Fibroblast of lung (primary cell): ENCODE measurements at places on chromosomes 1 and 21.

DNA sequence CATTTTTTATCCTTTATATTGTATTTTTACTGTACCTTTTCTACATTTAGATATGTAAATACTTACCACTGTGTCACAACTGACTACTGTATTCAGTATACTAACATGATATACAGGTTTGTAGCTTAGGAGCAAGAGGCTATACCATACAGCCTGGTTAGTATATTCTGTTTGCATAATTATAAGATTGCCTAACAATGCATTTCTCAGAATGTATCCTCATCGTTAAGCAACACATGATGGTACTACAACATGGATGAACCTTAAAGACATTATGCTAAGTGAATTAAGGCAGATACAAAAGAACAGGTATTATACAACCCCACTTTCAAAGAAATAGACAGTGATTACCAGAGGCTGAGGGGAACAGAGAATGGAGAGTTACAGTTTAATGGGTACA, 62.7 kb downstream of the RUSC1 start:
- no peak overlapping the region for H3K27ac ChIP-seq
- H3K4me3 ChIP-seq: no peak overlapping the region
- no peaks in the 10 kb centered on the region for H3K36me3 ChIP-seq
- no peak for DNase-seq
- H3K4me1 ChIP-seq: peaks cover 3% of the 10 kb centered on the region
- H3K27me3 ChIP-seq: no peaks in the 10 kb centered on the region

- H3K27ac ChIP-seq: no peak overlapping the region
- peaks cover 8% of the 10 kb centered on the region for H3K4me1 ChIP-seq
- H3K27me3 ChIP-seq: no peaks in the 10 kb centered on the region
- no peaks in the 10 kb centered on the region for H3K36me3 ChIP-seq
Observed at GRCh38 chr1:22057861-22058260, 5.4 kb downstream of the CDC42 start.

GRCh38 chr1:181222972-181223505, 134.5 kb downstream of the IER5 start:
- H3K36me3 ChIP-seq: no peaks in the 10 kb centered on the region
- H3K27me3 ChIP-seq: no peaks in the 10 kb centered on the region
- no peak overlapping the region for H3K27ac ChIP-seq
- no peaks in the 10 kb centered on the region for H3K4me1 ChIP-seq

DNA sequence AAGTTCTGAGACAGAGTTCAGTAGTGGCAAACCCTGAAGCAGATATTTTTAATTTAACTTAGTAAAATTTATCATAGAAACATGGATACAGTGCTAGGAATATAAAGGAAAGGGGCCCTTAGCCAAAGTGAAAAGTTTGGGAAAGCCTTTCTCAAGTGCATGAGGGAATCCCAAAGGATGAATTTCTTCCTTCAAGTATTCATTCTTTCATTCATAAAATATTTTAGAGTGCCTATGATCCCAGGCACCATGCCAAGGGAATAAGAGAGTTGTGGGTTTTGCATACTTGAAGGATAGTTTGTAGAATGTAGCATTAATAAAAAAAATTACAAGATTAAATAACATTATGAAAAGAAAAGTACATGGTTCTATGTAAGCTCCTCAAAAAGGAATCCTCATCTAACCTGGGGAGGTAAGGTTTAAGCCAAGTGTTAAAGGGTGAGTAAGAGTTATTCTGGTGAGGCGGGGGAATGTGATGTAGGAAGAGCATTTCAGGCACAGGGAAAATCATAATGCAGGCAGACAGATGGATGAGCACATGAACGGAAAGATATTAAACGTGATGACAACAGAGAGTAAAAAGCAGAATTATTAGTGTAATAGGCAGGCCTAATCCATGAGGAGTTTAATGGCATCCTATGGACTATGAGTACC, 40.4 kb upstream of the NTNG1 start:
- no peak for DNase-seq
- no peak overlapping the region for H3K27ac ChIP-seq
- H3K4me3 ChIP-seq: no peak overlapping the region
- no peaks in the 10 kb centered on the region for H3K27me3 ChIP-seq
- no peaks in the 10 kb centered on the region for H3K36me3 ChIP-seq

DNA sequence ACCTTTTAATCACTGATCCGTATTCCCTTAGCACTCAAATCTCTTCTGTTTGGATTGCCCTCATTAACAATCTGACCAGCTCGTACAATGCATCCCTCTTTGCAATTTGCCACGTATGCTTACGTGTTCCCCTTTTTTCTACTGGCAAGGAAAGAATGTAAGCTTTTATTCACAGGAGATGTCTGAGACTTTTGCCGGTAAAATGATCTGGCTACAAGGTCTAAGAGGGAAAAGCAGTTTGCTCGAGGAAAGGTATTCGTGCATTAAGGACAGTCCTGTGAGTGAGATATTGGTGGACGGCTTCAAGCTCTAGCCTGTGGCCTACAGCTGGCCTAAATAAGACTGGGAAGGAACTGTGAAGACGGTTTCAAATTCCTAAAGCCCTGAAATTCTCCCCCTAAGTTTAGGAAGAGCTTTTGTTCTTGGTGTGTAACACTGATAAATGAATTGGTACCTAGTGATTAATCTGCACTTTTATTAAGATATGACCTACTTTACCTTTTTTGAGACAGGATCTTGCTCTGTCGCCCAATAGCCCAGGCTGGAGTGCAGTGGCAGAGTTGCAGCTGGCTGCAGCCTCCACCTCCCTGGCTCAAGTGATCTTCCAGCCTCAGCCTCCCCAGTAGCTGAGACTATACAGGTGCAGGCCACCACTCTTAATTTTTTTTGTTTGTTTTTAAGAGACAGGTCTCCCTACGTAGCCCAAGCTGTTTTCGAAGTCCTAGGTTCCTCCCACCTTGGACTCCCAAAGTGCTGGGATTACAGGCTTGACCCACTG, 895 bp upstream of the UBR4 start:
- H3K27me3 ChIP-seq: no peaks in the 10 kb centered on the region
- DNase-seq: peak; percentile 24
- H3K4me1 ChIP-seq: peaks cover 7% of the 10 kb centered on the region
- H3K27ac ChIP-seq: peak overlapping the region; percentile 98
- peak overlapping the region; percentile 88 for H3K4me3 ChIP-seq

GRCh38 chr1:232548691-232549090, 81.2 kb downstream of the SIPA1L2 start:
- H3K36me3 ChIP-seq: no peaks in the 10 kb centered on the region
- no peak for DNase-seq
- no peaks in the 10 kb centered on the region for H3K4me1 ChIP-seq

GRCh38 chr1:48047116-48047515, 49.9 kb upstream of the TRABD2B start:
- no peak overlapping the region for H3K4me3 ChIP-seq
- no peaks in the 10 kb centered on the region for H3K4me1 ChIP-seq
- H3K27me3 ChIP-seq: no peaks in the 10 kb centered on the region
- no peak overlapping the region for H3K27ac ChIP-seq
- H3K36me3 ChIP-seq: no peaks in the 10 kb centered on the region

DNA sequence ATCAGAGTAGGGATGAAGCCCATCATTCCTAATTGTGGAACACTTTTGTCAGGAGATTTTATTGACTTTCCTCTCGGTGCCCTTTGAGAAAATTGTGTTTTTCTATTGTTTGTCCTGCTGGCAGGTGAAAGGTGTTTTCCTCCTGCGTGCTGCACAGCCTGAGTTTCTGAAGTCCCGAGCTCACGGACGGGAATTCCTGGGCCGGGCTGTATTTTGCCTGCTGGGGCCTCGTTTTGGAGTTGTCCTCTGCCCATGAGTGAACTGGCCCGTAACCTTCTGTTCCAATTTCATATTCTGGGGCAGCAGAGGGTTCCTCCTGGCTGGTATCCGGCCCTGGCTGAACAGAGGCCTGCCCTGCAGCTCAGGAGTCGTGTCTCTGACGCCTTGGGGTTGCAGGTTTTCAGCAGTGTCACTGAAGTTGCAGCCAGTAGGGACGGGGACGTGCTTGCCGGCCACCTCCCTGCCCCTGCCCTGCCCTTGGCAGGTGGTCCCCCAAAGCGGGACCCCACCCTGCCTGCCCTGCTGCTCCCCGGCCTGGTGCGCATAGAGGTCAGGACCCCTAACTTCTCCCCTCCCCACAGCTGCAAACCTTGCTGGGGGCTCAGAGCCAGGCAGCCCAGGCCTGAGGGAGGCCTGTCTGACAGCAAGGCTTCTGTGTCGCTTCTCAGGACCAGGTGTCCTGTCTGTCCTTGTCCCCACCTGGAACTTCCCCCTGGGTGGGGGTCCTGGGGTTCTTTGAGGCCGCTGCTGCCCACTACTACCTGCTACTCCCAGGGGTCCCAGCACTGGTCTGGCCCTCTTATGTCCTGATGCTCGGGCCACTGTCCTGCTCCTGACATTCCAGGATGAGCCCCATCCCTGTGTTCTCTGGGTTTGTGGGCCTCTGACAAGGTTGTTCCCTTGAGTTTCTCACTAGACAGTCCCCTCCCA, 49.0 kb downstream of the SLX9 start:
- peaks cover 16% of the 10 kb centered on the region for H3K4me1 ChIP-seq
- H3K27me3 ChIP-seq: peaks cover 9% of the 10 kb centered on the region
- no peaks in the 10 kb centered on the region for H3K36me3 ChIP-seq

GRCh38 chr1:1927751-1928150, 8.7 kb upstream of the TMEM52 start:
- no peak overlapping the region for H3K27ac ChIP-seq
- no peaks in the 10 kb centered on the region for H3K36me3 ChIP-seq
- no peak for DNase-seq
- no peak overlapping the region for H3K4me3 ChIP-seq
- no peaks in the 10 kb centered on the region for H3K27me3 ChIP-seq
- H3K4me1 ChIP-seq: no peaks in the 10 kb centered on the region

- H3K27me3 ChIP-seq: peaks cover 90% of the 10 kb centered on the region
- H3K27ac ChIP-seq: no peak overlapping the region
- no peaks in the 10 kb centered on the region for H3K36me3 ChIP-seq
- no peak overlapping the region for H3K4me3 ChIP-seq
- no peaks in the 10 kb centered on the region for H3K4me1 ChIP-seq
Observed at GRCh38 chr1:200036619-200037270, 9.2 kb downstream of the NR5A2 start.

GRCh38 chr1:2391931-2392509, 379 bp downstream of the RER1 start:
- DNase-seq: no peak
- peak overlapping the region; percentile 86 for H3K27ac ChIP-seq
- H3K36me3 ChIP-seq: peaks cover 15% of the 10 kb centered on the region
- peaks cover 12% of the 10 kb centered on the region for H3K4me1 ChIP-seq
- H3K4me3 ChIP-seq: peak overlapping the region; percentile 90

DNA sequence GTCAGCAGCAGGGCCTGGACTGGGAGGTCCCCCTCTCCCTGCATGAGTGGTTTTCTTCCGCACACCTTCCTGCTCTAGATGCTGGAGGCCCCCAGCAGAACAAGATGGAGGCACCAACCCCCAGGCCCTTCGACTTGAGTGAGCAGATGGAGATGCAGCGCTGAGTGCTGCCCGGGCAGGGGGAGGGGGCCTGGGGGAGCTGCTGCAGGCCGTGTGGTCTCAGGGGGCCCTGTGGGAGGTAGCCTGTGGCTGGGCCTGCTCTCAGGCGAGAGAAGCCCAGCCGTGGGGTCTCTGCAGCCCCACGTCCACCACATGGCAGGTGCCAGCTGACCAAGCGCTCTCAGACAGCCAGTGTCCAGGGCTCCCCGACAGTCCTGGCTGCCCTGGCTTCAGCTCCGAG, 1.2 kb upstream of the FAAP20 start:
- no peaks in the 10 kb centered on the region for H3K27me3 ChIP-seq
- peaks cover 2% of the 10 kb centered on the region for H3K36me3 ChIP-seq
- H3K27ac ChIP-seq: no peak overlapping the region
- DNase-seq: no peak
- H3K4me3 ChIP-seq: no peak overlapping the region
- peaks cover 15% of the 10 kb centered on the region for H3K4me1 ChIP-seq

DNA sequence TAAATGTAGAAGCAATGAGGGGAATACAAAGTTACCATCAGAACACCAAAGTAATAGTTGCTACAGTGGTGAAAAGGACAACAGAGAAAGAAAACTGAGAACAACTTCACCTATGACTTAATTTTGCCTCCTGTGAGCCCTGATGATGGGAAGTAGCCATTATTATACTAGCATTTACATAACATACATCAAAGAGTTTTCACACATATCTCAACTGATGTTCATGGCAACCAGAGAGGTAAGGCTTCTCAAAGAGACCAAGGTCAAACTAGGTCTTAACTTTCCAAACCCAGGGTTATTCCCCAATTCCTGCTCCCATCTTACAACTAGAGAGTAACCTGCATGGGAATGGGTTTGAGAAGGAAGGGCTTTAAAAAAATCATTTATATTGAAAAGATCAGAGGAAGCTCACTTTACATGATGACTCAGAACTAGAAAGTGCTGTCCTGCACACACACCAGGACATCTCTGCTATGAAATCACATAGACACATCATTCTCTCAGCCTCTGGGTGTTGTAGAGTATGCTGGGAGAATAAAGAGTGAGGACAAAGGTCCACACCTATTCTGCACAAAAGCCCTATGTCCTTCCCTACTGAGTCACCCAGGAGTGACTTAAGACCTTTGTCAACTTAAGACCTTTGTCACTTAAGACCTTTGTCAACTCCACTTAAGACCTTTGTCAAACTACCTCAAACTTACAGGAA, 179.7 kb downstream of the TNFSF18 start:
- no peak for DNase-seq
- H3K36me3 ChIP-seq: no peaks in the 10 kb centered on the region
- H3K4me1 ChIP-seq: no peaks in the 10 kb centered on the region
- H3K4me3 ChIP-seq: no peak overlapping the region

DNA sequence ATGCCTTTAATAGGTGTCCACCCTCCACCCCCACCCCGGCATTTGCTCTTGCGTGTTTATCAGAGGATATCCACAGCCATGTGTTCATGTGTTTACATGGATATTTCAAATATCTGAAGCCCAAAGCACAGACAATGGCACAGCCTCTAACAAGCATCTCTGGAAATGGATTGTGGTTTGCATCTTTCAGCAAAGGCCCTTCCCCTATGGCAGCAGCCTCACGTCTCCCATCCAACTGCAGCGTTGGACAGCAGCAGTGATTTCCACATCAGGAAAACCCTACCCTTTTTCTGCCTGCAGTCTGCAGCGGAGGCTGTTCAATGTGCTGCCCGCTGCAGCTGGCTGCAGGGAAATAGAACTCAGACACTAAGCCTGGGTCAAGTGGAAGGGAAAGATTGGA, 1.6 kb downstream of the RASSF5 start:
- no peaks in the 10 kb centered on the region for H3K36me3 ChIP-seq
- H3K27ac ChIP-seq: no peak overlapping the region
- peaks cover 2% of the 10 kb centered on the region for H3K27me3 ChIP-seq
- no peak overlapping the region for H3K4me3 ChIP-seq
- peak; percentile 68 for DNase-seq

GRCh38 chr1:54176621-54177327, 23.1 kb downstream of the CYB5RL start:
- peaks cover 6% of the 10 kb centered on the region for H3K4me1 ChIP-seq
- H3K27ac ChIP-seq: no peak overlapping the region
- no peak for DNase-seq
- H3K4me3 ChIP-seq: no peak overlapping the region
- no peaks in the 10 kb centered on the region for H3K27me3 ChIP-seq
- no peaks in the 10 kb centered on the region for H3K36me3 ChIP-seq

- H3K4me1 ChIP-seq: no peaks in the 10 kb centered on the region
- no peak overlapping the region for H3K4me3 ChIP-seq
- H3K27me3 ChIP-seq: no peaks in the 10 kb centered on the region
- no peak for DNase-seq
- peaks cover 9% of the 10 kb centered on the region for H3K36me3 ChIP-seq
- H3K27ac ChIP-seq: no peak overlapping the region
Observed at GRCh38 chr1:11061652-11062365, 2.0 kb upstream of the SRM start.
